ENCODE measurements at places on chromosomes 3 and 15.

GRCh38 chr3:186108106-186108940, 566 bp downstream of the ETV5 start:
- no peak for DNase-seq

GRCh38 chr15:76846782-76847181, 58.4 kb downstream of the SCAPER start:
- no peak for DNase-seq

DNA sequence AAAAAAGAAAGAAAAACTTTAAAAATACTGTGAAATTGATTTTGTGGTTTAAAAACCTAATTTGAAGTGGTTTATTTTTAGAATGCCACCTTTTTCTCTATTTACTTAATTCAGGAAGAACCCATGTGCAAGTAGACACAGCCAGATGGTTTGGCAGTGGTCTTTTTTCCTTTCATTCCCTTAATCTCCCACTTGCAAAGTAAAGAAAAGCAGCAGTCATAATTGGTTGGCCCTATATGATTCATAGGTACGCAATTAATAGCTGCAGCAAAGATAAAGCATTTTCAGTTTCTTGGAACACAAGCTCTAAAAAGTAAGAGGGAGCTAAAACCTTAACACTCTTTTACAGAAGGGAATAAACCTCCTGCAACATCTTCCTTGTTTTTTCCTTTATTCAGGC, 115.3 kb downstream of the MECOM start:
- DNase-seq, result no peak

DNA sequence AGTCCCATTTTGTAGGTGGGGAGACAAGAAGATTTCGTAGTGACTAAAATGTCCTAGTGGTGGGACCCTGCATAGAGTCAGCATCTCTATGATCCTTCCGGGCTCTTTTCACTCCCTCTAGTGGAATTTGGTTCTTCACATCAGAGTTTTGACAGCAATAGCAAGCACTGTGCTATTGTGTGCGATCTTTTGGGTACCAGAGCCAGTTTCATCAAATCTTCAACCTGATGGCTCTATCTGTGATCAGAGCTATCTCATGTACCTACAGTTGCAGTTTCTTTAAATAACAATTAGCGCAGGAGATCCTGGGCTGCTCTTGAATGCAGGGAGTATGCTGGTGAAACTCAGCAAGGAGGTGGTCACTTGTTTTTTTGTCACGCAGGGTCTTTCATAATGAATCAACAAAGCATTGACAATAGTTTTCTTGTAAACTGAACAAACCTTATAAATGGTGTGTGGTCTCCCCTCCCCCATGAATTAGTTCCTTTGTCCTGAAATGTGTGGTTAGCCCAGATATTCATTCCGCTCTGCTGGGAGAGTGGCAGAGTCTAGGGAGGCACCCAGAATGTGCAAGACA, 257.2 kb upstream of the SOX2 start:
- no peak for DNase-seq

DNA sequence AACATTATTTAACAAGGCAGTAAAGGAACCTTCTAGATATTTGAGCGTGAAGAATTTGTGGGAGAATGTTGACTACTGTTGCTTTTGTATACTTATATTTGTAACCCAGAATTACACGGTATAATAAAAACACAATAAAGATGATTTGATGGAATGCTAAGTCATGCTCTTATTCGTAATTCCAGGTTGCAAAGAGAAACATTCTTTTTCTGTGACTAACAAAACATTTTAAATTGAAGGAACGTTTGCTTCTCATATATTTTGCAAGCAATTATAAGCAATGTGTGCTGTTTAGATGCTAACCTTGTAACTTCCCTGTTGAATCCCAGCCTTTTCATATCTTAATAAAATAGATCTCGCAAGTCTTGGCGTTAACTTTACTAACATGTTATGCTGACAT, 124.4 kb upstream of the CGNL1 start:
- no peak for DNase-seq

DNA sequence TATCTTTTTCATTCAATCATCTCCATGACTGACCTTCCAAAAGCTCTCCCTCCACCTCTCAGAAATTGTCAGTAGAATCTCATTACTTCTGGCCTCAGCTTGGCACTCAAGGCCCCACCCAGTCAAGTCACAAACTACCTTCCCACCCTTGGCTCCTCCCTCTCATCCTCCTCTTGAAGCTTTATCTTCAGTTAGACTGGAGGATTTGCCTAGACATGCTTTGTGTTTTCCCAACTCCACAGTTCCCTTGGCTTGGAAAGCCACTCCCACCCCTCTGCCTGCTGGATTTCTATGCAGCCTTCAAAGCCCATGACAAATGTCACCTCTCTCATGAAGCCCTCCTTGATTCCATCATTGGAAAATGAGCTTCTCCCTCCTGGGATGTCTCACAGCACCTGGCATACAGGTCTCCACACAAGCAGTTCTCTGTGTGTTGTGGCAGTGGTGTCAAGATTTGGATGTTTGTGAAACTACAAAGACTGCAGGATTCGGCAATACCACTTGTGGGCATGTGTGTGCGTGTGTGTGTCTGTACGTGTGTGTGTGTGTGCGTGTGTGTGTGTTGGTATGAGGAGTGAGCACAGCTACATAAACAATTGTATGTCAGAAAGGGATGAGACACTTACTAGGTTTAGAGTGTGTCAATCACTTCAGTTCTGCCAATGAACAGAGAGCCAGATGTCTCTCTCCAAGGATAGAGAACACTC, 45.3 kb upstream of the VPS8 start:
- DNase-seq, result no peak

- no peak for DNase-seq
These were observed 146.5 kb upstream of the ARPP21 start for GRCh38 chr3:35492841-35493240.

- DNase-seq, result no peak
These were observed 233.1 kb upstream of the PLSCR5 start for GRCh38 chr3:146838221-146838620.

- DNase-seq, result no peak
These were observed 36.7 kb downstream of the FOXP1 start for GRCh38 chr3:71546821-71547220.

- no peak for DNase-seq
These were observed 155.9 kb upstream of the LPP start for GRCh38 chr3:187997946-187998561.

GRCh38 chr15:94723801-94724200, 492.4 kb downstream of the MCTP2 start:
- DNase-seq, result no peak

GRCh38 chr3:167976516-167977361, 119.0 kb downstream of the GOLIM4 start:
- DNase-seq, result no peak

GRCh38 chr15:76378691-76379090, 42.1 kb downstream of the ISL2 start:
- no peak for DNase-seq

- no peak for DNase-seq
These were observed 109.2 kb downstream of the APBA2 start for GRCh38 chr15:28994831-28995596.

GRCh38 chr15:69917056-69917455, 180.7 kb downstream of the TLE3 start:
- no peak for DNase-seq

- DNase-seq, result no peak
These were observed 105.8 kb upstream of the UNC13C start for GRCh38 chr15:53872410-53872809.

- DNase-seq, result no peak
These were observed 269.2 kb upstream of the GOLIM4 start for GRCh38 chr3:168364967-168365366.

GRCh38 chr3:165859061-165859460, 21.8 kb upstream of the BCHE start:
- no peak for DNase-seq

DNA sequence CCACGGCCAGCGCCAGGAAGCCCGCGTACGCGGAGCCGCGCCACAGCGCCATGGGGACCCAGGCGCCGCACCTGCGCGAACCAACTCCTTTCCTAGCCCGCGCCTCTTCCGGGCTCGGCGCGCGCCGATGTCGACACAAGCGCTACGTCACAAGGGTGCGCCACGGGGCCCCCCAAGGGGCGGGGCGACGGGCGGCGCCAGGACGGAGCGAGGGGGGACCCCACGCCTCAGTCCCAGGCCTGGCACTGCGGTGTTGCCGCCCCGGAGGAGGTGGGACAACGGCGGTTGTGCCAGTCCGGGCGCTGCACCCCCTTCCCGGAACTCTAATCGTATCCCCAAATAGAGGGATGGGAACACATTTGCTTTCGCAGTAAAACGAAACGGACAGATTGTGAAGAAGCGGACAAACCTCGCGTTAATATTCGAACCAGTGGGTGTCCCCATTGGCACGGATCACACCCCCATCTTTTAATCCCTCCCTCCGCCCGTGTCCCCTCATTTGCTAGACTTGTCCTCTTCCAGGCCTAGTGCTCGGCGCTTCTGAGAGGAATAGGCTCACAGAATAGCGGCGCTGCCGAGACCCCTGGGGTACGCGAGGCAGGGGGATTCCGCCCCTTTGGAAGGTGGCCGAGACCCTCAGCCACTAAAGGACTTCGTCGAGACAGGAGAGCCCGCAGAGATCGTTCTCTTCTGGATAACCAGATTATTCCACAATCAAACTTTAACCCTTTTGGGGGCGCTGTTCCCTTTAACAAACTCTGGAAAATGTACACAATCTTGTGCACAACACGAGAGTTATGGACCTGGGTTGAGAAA, at the start of gene ADPGK:
ADPGK (minus strand) TSS at position 119 of the 816 bp plus-strand sequence; CDS start at position 52, 67 bp downstream.
- peak; percentile 92 for DNase-seq

DNA sequence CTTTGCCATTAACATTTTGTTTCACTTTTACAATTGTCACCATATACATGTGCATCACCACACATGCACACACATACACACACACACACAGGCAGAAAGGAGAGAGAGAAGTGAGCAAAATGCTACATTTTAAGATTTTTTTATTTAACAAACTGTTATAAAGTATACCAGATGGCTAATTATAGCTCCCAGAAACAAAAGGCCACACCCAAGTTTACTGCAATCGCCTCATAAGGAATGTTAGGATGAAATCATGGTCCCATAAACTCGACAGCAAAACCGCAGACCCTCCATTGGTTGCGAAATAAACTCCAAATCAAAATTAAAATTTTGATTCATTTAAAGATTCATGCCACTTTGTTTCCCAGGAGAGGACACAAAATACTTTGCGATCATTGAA, 16.1 kb upstream of the C15orf61 start:
- DNase-seq, result no peak

DNA sequence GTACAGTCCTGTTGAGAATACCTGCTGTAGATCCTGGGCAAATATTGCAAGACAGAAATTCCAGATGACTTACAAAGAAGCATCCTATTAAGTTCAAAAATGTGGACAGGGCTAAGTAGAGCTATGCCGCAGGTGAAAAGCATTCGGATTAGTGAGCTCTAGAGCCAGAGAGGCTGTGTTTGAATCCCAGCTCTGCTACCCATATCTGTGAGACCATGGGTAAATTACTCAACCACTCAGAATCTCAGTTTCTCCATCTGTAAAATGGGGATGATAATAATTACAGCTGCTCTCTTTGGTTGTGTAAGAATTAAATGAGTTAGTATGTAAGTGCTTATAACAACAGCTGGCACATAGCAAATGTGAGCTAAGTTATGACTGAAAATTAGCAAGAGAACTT, 3.9 kb downstream of the ADAMTS7 start:
- DNase-seq, result no peak

DNA sequence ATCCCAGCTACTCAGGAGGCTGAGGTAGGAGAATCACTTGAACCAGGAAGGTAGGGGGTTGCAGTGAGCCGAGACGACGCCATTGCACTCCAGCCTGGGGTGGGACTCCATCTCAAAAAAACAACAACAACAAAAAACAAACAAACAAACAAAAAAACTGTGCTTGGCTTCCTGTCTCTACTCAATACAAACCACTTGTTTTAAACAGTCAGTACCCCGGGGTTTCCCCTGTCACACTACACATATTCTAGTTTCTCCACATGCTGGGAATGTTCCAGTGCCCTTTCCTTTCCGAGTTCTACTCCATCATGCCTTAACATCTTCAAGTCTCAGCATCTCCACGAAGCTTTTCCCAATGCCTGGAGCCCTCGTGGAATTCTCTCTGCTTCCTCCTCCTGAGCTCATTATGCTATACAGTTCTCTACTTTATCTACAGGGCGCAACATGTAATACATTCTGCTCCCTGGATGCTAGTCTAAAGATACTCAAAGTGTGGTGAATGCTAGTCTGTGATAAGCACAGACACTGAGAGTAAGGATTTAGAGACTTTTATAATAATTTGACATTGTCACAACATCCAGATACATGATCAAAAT, 7.8 kb downstream of the EMC3 start:
- no peak for DNase-seq

DNA sequence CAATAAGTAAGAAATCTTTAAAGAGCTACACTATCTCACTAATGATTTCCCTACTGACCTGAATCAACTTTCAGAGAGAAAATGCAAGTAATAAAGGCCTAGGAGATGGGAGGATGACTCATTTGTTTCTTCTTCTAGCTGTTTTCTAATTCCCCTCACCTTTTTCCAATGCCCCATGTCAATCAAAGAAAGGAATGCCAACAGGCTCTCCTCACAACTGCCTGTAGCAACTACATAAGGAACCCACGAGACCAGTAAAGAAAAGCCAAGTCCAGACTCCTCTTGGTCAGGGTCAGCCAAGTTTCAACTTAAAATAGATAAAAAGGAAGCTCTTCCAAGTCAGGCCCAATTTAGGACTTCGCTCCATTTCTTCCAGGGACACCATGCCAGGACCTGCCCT, 201.9 kb downstream of the TNIK start:
- DNase-seq, result no peak

DNA sequence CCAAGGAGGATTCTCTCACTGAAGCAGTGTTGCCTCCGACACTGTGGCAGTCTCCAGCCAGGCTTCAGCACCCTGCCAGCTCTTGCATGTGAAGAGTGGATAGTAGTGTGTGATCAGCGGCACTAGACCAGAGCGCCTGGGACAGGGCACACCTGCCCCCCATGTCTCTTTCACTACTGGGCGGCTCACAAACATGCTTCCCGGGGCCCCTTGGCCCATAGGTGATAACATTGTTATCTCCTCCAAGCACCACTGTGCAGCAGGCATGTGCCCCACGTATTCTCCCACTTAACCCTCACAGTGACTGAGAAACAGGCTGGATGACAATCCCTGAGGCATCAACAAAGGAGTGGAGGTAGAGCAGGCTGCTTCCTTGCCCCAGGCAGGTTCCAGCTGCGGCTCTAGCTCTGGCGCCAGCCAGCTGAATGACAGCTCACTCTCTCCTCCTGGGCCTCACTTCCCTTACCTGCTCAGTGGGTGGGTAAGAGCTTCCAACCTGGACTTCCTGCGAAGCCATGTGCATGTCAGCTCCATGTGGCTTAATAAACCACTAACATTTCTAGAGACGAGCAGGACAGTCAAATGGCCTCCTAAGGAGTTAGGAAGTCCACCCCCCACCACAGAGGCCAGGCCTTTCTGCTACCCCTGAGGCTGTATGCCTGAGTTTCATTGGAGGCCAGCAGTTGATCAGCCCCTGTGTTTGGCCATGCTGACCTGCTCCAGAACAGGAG, 37.8 kb downstream of the KLF13 start:
- DNase-seq, result no peak

DNA sequence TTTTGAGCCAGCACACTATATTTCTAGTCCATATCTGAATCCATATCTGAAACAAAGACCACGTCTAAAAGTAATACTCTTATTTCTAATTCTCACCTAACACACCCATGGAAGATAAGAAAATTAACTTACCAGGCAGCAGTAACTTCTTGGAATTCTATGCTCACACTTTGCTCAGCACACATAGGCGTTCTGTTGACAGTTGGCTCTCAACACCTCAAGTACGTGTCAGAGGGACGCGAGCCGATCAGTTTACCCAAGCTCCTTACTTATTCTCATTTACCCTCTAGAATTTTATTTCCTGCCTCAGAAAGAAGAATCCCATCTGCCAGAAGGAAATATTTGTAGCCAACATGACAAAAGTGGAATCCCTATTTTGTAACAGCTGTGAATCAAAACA, 911.9 kb downstream of the FHIT start:
- no peak for DNase-seq

- no peak for DNase-seq
These were observed 21.9 kb upstream of the FRMD5 start for GRCh38 chr15:44216958-44217357.

Data from NK-92 treated with Interleukin-12 subunit alpha and Interleukin-12 subunit beta, amount 100 ng/mL, for 24 hours (cell line).